ENCODE measurements at places on chromosomes 7 and 10.

DNA sequence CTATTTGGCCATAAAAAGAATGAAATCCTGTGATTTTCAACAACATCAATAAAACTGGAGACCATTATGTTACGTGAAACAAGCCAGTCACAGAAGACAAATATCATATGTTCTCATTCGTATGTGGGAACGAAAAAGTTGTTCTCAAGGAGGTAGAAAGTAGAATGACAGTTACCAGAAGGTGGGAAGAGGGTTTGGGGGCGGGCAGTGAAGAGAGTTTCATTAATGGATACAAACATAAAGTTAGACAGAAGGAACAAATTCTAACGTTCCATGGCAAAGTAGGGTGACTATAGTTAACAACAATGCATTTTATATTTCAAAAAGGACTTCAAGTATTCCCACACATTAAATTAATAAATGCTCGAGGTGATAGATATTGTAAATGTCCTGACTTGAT is 97.4 kb downstream of the ZPBP start:
- no peak for DNase-seq

DNA sequence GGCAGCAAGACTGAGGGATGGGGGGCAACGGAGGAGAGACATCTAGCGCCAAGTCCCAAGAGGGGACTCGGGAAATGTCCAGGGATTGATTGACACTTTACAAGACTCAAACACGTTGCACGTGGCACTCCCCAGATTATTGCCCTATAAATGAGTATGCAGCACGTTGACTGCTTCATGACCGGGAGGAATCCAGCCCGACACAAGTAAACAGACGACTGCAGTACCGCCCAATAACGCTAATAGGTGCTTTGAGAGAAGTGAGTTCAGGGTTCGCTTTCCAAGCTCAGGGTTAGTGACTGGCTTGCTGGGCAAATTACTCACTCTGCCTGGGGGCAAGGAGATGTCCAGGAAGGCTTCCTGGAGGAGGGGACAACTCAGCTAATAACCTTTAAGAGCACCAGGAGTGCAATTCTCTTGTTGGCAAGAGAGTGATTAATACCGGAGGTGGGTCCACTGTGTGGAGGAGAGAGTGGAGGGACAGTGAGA is 73.3 kb upstream of the MYL10 start:
- no peak for DNase-seq

GRCh38 chr10:60167050-60167449 is 222.6 kb downstream of the ANK3 start:
- DNase-seq = no peak

GRCh38 chr10:47031211-47031900 is 120.1 kb downstream of the PTPN20 start:
- DNase-seq = no peak

- no peak for DNase-seq
These were observed 171.5 kb downstream of the SH3PXD2A start for GRCh38 chr10:103683851-103684250.

GRCh38 chr10:85222300-85222699 is 893.9 kb downstream of the CCSER2 start:
- no peak for DNase-seq

- DNase-seq = no peak
These were observed 764.3 kb downstream of the SUGCT start for GRCh38 chr7:40899151-40899550.

DNA sequence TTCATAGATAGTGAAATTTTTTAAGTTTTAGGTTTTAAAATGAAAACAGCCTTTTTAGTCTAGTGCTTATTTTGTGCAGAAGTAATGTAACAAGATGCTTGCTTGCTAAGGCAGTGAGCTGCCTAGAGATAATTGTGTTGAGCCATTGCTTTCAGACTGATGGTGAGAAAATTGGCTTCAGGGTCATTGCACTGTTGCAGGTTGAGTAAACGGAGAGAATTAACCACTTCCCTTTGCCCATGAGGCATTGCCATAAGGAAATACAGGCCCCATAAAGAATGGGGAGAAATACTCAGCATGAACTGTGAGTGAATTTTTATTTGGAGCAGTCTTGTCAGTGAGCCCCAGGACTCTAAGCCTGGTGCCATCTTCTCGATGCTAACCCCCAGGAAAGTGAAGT is 140.5 kb downstream of the LRRC4 start:
- no peak for DNase-seq

- no peak for DNase-seq
These were observed 56.0 kb upstream of the CHST15 start for GRCh38 chr10:124149189-124150042.

DNA sequence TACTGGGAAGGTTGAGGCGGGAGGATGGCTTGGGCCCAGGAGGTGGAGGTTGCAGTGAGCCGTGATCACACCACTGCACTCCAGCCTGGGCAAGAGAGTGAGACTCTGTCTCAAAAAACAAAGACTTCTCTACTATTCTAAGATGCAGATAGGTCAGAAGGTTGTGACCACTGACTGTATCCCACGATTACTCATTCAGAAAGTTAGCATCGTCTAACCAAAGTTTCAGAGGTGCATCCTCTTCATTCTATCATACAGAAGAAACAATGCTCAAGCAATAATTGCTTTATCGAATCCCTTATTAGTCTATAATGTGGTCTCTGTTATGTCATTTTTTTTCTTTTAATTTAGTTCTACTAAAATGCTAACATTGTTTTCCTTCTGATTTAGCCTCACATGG is 348.7 kb upstream of the LRGUK start:
- no peak for DNase-seq

GRCh38 chr7:128867241-128867640 is 4.6 kb downstream of the ATP6V1F start:
- DNase-seq = no peak

- no peak for DNase-seq
These were observed 54.5 kb downstream of the COL1A2 start for GRCh38 chr7:94449151-94449725.

DNA sequence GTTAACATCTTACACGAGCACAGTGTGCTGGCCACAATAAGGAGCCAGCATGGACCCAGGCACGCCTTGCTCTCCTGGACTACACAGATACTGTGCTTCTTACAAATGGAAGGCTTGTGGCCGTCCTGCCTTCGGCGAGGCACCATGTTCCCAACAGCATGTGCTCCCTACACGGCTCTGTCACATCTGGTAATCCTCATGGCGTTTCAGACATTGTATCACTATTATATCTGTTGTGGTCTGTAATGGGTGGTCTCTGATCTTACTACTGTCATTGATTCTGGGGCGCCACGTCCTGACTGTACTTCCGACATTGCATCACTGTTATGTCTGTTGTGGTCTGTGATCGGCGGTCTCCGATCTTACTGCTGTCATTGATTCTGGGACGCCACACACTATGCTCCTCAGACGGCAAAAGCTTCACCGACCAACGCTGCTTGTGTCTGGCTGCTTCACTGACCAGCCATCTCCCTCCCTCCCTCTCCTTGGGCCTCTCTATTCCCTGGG is 195.4 kb downstream of the MAD1L1 start:
- no peak for DNase-seq

GRCh38 chr10:110221044-110221720 is 13.8 kb downstream of the MXI1 start:
- DNase-seq = no peak

- DNase-seq = no peak
These were observed 245.1 kb downstream of the STK31 start for GRCh38 chr7:23955145-23955544.

- no peak for DNase-seq
These were observed 126.9 kb upstream of the EFCAB10 start for GRCh38 chr7:105707967-105708762.

- no peak for DNase-seq
These were observed 16.9 kb downstream of the SHH start for GRCh38 chr7:155795401-155795800.

DNA sequence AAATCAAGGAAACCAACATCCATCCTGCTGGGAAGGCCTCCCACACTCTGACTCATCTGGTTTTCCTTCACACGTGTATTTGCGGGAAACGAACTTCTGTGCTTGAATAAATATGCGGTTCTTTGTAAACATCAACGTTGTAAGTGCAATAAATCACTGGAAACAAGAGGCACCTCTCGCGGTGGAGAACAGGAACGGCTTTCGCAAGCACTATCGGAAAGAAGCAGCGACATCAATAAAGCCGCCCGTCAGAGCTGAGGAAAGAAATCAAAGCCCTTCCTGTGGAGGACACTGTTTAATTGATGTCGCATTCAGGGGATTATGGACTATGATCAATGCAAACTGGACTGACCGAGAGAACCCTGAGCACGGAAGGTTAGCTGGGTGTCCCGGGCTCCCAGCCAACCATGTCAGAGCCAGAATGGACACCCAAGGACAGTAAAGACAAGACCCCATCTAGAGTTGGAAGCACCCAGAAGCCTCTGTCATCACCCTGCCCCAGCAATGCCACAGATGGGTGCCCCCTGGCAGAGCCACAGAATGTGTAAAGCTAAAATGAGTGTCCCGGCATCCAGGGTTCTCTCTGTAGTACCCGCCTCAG is 37.6 kb downstream of the OAT start:
- no peak for DNase-seq

DNA sequence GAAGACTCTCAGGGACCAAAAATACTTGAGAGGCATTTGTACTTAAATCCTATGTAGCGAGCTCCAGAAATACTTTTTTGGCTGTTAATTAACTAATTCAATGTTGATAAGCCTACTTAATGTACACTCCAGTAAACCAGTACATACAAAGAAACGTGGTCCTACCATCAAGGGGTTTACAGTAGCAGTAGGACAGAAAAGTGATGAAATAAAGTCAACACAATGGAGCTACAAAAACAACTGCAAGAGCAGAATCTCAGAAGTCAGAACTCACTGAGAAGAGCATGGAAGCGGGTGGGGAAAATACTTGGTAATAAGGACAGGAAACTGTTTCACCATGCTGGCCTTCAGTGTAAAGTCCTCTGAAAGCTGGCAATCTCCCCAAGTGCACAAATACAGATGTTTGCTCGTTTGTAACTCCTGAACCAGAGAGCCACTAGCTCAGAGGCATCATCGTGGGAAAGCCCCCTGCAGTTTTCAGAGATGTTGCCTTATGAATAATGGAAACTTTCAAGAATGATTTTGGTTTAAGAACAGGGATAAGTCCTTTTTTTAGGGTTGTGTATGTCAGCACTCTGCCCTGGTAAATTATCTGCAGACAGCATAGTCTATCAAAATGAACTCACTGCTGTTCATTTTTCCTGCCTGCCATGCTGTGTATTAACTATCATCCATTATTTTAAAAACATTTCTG is 233.2 kb downstream of the SORCS1 start:
- DNase-seq = no peak

- no peak for DNase-seq
These were observed 324.7 kb downstream of the INHBA start for GRCh38 chr7:41378156-41378555.

DNA sequence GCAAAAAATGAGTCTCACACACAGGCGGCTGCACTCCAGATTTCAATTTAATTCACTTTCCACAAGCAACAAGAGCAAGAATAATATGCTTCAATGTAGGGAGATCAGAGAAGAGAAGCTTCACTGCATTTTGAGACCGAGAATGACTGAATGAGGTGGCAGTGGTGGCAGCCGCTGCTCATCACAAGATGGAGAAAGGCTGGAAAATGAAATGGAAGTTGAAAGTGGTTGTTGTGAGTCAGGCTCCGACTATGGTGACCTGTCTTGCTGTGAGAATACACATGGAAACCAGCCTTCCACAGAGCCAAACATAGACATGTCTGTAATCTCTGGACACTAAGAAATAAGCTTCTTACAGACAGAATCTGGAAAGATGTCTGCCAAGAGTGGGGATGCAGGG is 499.6 kb upstream of the LRRN3 start:
- DNase-seq = no peak

DNA sequence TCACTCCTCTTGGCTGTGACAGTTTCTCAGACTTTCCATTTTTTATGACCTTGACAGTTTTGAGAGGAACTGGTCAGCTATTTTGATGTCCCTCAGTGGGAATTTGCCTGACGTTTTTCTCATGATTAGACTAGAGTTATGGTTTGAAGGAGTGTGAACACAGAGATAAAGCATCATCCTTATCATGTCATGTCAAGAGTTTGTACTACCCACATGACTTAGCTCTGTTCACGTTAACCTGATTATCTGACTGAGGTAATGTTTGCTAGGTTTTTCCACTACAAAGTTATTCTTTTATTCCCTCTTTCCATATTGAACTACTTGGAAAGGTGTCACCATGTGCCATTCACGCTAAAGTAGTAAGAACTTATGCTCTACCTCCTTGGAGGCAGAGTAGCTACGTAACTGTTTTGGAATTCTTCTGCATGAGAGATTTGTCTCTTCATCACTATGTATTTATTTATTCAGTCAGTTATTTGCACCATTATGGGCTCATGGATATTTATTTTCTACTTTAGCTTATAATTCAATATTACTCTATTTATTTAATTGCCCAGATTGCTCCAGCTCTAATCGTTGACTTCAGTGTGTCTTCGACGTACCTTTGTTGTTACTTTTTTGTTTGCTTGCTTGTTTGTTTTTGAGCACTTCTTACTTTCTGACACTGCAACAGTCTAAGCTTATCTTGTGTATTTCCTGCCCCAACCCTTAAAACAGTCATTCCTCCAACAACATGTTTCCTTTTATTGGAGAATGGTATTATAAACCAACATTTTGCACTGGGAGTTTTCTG is 50.4 kb downstream of the CPED1 start:
- DNase-seq = no peak

GRCh38 chr7:98180751-98181150 is 30.5 kb upstream of the BHLHA15 start:
- DNase-seq = no peak

GRCh38 chr7:64180989-64181388 is 26.0 kb upstream of the ZNF735 start:
- DNase-seq = peak; percentile 9

- no peak for DNase-seq
These were observed 365.2 kb downstream of the PLXDC2 start for GRCh38 chr10:20181434-20181833.

DNA sequence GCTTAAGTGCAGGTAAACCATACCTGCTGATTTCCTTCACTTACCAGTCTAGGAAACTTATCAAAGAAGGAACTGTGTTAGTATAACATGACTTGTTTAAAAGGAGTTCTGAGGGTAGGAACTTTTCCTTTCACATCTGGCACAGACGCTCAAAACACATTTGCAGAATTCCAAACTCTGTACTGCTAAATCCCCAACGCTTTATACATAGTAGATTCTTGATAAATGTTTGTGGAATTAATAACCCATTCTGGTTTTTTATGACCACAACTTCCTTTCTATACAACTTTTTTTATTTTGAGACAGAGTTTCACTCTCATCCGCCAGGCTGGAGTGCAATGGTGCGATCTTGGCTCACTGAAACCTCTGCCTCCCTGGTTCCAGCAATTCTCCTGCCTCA is 7.7 kb upstream of the TRUB1 start:
- DNase-seq = no peak

GRCh38 chr7:13117103-13117502 is 429.7 kb downstream of the ARL4A start:
- no peak for DNase-seq

DNA sequence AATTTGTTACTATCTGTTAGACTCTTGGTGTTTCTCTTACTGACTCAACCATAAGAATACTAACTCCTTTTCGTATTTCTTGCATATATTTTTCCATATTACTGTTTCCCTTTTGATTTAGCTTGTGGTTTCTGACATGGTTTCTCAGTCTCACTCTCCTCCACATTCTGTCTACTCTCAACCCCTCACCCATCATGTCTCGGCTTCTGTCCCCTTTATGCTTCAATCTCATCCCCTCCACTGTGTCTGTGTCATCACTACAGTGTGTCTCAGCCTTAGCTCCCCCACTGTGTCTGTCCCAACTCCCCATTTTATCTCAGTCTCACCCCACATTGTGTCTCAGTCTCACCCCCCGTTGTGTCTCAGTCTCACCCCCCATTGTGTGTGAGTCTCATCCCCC is 126.9 kb downstream of the VIPR2 start:
- no peak for DNase-seq
